ENCODE measurements at places on chromosomes 13 and 19.

DNA sequence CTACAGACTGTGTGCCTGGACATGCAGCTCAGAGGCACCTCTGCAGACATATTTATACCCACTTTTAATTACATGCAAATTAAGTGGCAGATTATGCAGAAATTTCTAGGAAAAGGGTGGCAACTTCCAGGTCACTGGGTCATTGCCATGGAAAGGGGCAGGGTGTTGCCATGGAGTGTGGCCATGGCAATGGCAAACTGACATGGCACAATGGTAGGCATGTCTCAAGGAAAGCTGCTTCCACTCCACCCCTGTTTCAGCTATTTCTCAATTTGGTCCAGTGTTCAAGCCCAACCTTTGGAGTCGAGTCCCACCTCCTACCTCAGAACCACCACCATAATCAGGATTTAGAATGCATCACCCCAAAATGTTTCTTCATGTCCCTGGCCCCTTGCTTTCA lies 170.7 kb upstream of the TSHZ3 start:
- no peak for DNase-seq

- DNase-seq = no peak
Measured at GRCh38 chr13:80778297-80778696, 437.4 kb upstream of the SPRY2 start.

GRCh38 chr19:1648459-1648849 lies 4.0 kb downstream of the TCF3 start:
- no peak for DNase-seq

GRCh38 chr19:49884760-49885159 lies 7.3 kb downstream of the TBC1D17 start:
- no peak for DNase-seq
